A549 treated with RU486 at 1 μM for 4 hours (cell line): ENCODE measurements at places on chromosomes 6 and 20. TPM values are rescaled to one million over a fixed set of nuclear protein-coding genes. Genes with fewer than 3 reads are reported as not detected.

EDEM2 gene
- total RNA-seq, result 43.3 to 54.9 TPM (median 47.3 TPM) in 5 replicates

B3GALT4 gene
- 0.30 to 0.75 TPM (median 0.53 TPM) in 5 replicates for total RNA-seq

KCNK16 gene
- total RNA-seq, result not detected in 5 replicates

AIF1 gene
- total RNA-seq, result not detected in 5 replicates

HUS1B gene
- 0.20 to 0.43 TPM (median 0.24 TPM) in 4 of 5 replicates, not detected in the other for total RNA-seq

TAB2 gene
- 14.7 to 31.1 TPM (median 24.1 TPM) in 5 replicates for total RNA-seq

IPCEF1 gene
- total RNA-seq, result 0.08 TPM in 1 of 5 replicates, not detected in the others

SS18L1 gene
- total RNA-seq, result 6.1 to 10.1 TPM (median 9.2 TPM) in 5 replicates

HLA-DRA gene
- not detected in 5 replicates for total RNA-seq

RAET1L gene
- total RNA-seq, result 0.29 to 0.47 TPM (median 0.41 TPM) in 4 of 5 replicates, not detected in the other

MUC21 gene
- total RNA-seq, result not detected in 5 replicates

GJA10 gene
- total RNA-seq, result not detected in 5 replicates

PTK6 gene
- total RNA-seq, result 1.8 to 3.3 TPM (median 2.4 TPM) in 5 replicates

NEDD9 gene
- total RNA-seq, result 29.8 to 41.3 TPM (median 37.7 TPM) in 5 replicates

GABRR1 gene
- not detected in 5 replicates for total RNA-seq

PSORS1C1 gene
- 3.0 to 4.4 TPM (median 4.1 TPM) in 5 replicates for total RNA-seq

SLC17A2 gene
- total RNA-seq, result not detected in 5 replicates

ALDH8A1 gene
- total RNA-seq, result 0.08 to 0.17 TPM (median 0.13 TPM) in 4 of 5 replicates, not detected in the other

SLC22A2 gene
- 0.10 to 0.23 TPM in 2 of 5 replicates, not detected in the others for total RNA-seq

WFDC5 gene
- total RNA-seq, result not detected in 5 replicates

MOG gene
- total RNA-seq, result not detected in 5 replicates

KIZ gene
- total RNA-seq, result 4.6 to 6.2 TPM (median 4.9 TPM) in 5 replicates

FOXQ1 gene
- 3.5 to 7.5 TPM (median 6.7 TPM) in 5 replicates for total RNA-seq

NT5E gene
- total RNA-seq, result 20.4 to 42.9 TPM (median 36.6 TPM) in 5 replicates
